ENCODE measurements at places on chromosomes 6 and 20.

DNA sequence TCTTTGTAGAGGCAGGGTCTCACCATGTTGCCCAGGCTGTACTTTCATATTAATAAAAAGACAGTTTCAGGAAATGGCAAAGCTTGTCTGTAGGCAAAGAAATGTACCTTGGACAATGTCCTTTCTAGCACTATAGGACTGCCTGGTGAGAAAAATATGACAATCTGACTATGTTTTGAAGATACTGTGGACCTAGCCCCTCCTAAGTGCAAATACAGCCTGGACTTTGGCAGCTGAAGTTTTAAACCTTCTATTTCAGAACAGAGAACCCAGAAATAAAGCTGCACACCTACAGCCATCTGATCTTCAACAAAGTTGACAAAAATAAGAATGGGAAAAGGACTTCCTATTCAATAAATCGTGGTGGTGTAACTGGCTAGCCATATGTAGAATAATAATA, 18.9 kb upstream of the IL17A start:
- DNase-seq: no peak

DNA sequence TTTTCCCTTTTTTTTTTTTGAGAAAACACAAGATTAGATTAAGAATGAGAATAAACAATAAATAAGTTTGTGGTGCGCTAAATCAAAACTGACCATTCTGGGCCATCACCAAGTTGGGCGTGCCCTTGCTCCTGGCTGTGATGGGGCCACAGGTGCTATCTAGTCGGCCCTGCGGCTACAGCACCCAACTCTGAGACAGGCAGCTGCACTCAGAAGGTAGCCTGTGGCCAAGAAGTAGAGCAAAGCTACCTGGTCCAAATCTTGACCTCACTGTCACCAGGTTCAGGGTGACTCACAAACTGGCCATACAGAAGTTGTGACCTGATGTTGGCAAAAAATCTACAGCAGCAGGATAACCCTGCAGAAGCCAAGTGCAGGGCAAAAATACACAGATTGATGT, 3.4 kb downstream of the TXNDC5 start:
- no peak for DNase-seq

DNA sequence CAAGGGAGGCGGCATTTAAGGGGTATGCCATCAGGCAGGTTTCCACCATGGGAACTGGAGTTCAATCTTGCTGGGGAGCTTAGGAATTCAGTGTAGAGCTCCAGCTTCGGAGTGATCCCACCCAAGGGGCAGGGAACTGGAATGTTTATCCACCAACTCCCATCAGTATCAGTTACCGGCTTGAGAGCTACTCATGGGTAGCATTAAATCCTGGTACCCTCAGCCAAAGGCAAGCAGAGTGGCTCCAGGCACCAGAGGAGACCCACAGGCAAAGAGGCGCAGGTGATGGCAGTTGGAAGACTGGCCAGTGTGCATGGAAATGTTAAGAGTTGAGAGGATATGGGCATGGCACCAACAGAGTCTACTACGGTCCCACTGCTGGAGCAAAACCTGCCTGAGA, 14.1 kb downstream of the EDEM2 start:
- no peak for DNase-seq

DNA sequence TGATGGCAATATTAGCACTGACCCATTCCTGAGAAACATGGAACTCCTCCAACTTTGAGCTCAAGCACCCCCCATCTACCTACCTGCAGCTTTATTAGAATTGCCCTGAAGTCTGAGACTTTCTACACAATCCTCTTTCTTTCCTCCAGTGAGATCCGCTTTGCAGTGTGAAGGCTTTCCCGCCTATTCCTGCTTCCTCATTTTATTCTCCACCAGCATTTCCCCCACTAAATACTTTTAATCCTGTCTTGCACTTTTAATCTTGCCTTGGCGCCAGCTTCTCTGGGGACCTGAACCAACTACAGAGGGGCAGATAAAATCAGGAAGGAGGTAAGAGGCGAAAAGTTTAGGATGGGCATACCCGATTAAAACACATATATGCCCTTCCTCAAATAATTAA, 178.1 kb upstream of the PRDM1 start:
- no peak for DNase-seq
